Activated naive CD4-positive, alpha-beta T cell (primary cell): ENCODE measurements at places on chromosomes 5 and 9.

DNA sequence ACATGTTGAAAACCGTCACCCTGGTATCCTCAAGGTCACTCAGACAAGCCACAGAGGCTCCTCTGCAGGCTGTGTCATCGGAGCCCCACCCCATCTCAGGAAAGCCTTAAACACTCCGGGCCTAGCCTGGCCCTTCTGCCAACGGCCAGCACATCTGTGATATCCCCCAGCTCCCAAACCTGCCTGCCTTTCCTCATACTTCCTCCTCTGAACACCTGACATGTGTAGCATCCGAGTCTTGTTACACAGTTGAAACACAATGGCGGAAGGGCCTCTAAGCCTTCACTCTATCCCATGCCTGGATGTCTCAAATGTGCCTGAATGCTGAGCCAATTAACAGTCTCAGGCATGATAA is 32.9 kb upstream of the TGFBR1 start:
- DNase-seq, result no peak

DNA sequence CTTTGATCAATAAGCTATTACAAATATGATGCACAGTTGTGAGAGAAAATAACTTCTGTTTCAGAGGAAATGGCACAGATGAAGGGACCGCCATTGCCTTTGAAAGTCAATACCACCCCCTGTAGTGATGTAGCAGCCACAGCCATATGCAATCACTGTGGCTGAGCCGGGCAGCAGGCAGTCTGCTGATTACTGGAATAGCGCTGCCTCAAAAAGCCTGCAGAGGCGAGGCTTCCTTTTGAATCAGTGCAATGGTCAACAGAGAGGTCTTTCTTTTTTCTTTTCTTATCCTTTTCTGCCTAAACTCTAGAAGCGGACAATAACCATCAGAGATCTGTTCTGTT is 265.1 kb upstream of the TAS2R1 start:
- DNase-seq, result no peak

DNA sequence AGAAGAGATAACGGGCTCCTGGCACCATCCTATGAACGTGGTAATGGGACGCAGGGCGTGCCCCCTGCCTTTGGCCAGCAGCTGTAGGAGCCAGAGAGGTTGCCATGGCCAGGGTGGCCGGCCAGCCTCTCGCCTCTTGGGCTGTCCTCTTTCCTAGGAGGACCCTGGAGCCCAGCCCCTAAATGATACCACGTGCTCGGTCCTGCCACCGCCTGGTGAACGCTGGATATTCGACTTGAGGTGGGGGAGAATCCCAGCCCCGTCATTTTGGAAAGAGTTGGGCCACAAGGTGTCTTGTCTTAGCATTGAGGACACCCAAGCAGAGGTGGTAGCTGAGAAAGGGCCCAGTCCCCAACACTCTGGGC is 391 bp upstream of the NRG2 start:
- DNase-seq, result no peak

DNA sequence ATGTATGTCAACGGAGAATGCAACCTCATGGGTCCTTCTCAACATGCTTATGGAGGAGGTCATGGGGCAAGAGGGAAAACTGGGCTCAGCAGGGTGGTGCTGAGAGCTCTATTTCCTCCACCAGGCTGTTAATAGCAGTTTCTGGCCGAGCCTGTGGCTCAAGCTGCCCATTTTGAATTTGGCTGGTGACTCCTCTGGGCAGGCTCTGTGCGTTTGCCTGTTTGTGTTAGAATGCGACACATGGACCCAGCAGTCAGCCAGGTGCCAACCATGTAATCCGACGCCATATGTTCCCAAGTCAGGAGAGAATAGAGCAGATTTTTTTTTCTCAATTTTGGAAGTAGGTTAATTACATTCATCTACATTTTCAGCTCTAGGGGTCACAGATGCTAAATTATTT is 387.7 kb upstream of the CLINT1 start:
- DNase-seq, result no peak

GRCh38 chr9:112076814-112077213 is 98.3 kb downstream of the SUSD1 start:
- no peak for DNase-seq

DNA sequence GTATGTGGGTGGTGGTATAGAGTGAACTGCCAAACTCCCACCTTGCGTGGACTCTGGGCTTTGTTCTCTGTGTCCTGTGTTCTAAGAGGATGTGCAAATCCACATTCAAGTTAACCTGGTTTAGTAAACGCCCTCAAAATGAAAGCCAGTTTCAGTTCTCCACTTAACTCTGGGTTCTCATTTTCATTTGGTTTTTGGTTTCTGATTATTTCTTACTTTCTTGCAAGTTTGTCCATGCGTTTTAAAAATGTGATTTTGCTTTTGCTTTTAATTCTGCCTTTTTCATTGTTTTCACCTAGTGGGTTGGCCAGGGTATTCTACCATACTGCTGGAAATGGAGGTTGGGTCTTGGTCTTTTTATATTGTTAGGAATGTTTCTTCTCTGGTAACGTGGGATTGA is 38.2 kb downstream of the GALNT10 start:
- no peak for DNase-seq

DNA sequence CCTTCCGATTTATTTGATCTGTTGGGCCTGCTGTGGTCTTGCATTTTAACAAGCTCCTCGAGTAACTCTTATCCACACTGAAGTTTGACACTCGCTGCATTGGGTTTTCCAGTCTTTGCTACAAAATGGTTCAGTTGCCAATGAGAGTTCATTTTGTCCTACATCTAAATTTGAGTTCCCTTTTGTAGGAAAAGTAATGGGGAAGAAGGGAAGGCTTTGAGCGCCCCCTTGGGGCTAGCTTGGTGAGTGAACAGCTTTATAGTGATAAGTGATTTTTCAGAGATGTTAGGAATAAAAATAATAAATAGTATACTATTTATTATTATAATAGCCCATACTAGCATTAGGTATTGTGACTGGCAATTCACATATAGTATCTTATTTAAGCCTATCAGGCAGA is 89.9 kb upstream of the GNAQ start:
- peak; percentile 15 for DNase-seq

DNA sequence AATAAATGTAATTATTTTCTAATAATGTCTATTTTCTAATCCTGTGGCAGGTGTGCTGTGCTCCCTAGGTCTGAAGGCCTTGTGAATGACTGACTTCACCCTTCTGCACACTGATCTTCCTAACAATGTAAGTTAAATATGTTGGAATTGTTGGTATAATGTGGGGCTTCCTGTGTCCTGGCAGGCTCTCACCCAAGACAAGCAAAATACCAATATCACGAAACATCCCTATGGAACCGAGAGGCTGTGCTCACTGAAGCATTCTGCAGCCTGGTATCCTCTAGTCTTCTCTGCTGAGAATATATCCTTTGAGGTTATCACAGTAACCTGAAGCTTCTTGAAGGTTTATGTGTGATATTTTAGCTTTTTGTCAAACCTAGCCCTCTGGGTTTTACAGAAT is 159.4 kb downstream of the GABRB2 start:
- DNase-seq, result no peak

DNA sequence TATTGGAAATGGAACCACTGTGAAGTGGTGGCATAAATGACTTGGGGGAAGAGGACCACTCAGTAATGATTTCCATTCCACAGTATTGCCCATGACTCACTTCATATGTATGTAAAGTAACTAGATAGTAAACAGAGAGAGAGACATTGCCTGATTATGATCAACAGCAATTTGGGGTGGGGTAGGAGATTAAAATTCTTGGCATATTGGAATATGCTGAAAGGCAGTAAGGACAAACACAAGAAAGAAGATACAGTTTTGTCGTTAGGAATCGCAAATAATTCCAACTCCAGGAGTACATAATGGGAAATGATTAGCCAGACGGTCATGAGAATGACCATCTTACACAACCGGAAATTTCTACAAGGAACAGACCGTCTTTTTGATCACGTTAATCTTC is 1.5 kb upstream of the HMGCS1 start:
- DNase-seq, result no peak

DNA sequence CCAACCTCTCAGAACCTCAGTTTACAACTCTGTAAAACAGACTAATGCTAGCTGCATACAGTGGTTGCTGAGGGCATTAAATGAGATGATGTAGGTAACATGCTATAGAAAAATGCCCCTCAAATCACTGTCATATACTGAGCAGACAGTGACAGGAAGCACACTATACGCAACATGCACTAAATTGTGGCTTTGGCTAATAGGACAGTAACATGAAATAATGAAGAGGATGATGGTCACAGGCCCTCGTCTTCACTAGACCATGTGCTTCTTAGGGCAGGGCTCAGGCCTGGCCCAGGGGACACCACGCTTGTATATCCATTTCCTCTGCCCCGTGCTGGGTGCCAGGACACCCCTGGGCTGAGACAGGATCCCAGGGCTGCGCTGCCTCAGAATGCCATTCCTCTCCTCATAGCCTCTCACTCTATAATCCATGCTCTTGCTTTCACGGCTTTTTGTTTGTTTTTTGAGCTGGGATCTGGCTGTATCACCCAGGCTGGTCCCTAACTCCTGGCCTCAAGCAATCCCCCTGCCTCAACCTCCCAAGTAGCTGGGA is 18.9 kb downstream of the CSF1R start:
- no peak for DNase-seq

DNA sequence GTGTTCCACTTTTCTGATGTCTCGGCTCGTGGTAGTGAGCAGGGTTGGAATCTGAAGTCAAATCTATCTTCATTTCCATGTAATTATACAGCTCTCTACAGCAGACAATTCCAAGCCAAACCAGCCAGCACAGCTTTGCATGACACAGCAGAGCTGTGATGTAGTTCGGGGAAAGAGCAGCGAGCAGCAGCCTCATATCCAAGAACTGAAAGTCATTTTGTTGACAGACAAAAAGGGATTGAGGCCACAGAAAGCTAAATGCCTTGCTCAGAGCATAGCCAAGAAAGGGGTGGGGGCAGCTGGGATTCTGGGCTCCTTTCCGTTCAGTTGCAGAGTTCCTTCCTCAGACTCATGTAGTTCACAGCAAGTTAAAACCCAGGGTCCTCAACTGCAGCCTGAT is 32.1 kb downstream of the LCP2 start:
- DNase-seq, result no peak

- no peak for DNase-seq
These were observed 164.2 kb downstream of the ICE1 start for GRCh38 chr5:5586721-5587120.

GRCh38 chr5:57561231-57561842 is 78.7 kb upstream of the ACTBL2 start:
- DNase-seq, result no peak

DNA sequence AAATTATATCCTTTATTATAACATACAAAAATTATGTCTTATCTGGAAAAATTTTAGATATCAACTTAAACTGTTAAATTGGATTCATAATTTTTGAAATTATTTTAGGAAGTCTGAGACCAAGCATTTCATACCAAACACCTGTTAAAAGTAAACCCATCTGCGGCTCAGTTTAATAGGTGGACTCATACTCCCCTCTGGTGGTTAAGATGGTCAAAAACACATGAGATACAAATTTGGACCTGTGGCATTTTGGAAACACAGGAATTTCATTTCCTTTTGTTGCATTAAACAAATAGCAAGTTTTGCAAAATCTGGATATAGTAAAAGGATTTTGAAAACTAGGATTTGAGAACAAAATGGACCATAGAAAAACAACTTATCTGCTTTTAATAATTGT is 53.7 kb downstream of the RGMB start:
- no peak for DNase-seq

DNA sequence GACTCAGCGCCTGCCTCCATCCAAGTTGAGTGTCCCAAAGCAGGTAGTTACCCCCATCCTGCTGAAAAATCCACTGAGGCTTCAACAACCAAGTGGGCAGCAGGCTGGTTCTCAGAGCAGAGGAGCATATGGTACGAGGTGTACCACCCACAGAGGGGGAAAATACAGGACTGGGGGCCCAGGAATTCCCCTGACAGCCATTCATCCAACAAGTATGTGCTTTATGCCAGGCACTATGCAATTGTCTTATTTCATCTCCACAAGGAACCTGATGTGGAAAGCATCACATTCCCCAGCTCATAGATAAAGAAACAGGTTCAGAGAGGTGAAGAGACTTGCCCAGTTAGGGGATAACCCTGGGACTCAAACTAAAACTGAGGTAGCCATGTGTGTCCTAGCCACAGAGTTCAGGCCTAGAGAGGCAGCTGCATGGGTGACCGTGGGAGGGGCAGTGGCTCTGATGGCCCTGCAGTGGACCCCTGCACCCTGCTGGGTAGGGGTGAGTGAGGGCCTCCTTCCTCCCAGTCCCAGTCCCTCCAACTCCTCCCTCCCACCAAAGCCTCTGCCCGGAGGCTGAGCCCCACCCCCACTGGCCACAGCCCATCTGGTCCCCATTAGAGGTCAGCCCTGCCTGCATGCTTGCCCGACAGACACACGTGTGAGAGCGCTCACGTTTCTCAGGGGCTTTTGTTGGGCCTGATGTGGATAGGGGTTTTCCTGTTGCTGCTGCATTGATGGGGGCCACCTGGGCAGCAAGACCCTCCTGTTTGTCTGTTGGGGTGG is 11.5 kb downstream of the PDLIM4 start:
- no peak for DNase-seq

DNA sequence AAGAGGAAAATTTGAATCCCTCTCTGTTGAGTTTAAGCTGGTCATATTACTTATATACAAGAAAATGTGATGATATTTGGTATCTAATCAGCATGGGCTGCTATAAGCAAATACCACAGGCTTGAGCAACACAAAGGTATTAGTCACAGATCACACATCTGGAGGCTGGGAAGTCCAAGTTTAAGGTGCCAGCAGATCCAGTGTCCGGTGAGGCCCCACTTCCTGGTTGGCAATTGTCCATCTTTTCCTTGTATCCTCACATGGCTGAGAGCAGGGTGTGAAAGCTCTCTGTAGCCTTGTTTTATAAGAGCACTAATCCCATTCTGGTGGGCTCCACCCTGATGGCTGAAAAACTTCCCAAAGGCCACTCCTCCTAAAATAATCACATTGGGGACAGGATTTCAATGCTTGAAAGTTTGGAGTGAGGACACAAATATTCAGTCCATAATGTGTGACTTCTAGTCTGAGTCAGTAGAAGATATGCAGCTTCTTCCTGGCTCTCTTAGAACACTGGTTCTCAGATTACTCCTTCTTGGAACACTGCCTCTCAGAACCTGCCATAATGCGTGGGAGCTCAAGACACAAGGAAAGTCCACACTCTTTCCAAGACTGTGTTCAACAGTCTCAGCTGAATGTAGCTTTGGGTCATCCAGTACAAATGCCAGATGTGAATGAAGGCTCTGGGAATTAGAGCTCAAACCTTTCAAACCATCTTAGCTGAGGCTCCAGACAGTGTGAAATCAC is 124.1 kb downstream of the PRDM9 start:
- no peak for DNase-seq

- DNase-seq, result no peak
These were observed 91.3 kb upstream of the APC start for GRCh38 chr5:112646139-112646936.

DNA sequence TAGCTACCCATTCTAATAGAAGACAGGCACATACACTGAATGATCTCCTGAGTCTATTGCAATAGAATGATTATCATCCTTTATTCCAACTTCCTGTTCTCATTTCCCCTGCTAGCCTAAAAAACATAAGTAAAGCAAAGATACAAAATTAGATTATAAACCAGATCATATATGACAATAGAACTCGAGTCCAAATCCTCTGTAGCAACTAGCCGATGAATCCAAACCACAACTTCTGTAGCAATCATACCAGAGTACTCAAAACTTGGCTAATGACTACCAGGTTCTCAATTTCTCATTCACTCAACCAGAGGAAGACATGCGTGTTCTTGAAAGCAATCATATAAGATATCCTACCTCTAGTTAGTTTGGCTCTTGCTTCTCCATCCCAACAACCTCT is 622.1 kb downstream of the PSAT1 start:
- DNase-seq, result no peak
